DMS 273 treated with DMSO at 0.1 percent for 48 hours (cell line): ENCODE measurements at places on chromosomes 1 and 21.

GRCh38 chr1:29639156-29639736 is 402.9 kb downstream of the PTPRU start:
- no peak for DNase-seq

GRCh38 chr1:34681480-34682451 is 73.1 kb upstream of the GJB5 start:
- no peak for DNase-seq

- DNase-seq = no peak
These were observed 72.7 kb downstream of the UBE4B start for GRCh38 chr1:10105484-10105883.

DNA sequence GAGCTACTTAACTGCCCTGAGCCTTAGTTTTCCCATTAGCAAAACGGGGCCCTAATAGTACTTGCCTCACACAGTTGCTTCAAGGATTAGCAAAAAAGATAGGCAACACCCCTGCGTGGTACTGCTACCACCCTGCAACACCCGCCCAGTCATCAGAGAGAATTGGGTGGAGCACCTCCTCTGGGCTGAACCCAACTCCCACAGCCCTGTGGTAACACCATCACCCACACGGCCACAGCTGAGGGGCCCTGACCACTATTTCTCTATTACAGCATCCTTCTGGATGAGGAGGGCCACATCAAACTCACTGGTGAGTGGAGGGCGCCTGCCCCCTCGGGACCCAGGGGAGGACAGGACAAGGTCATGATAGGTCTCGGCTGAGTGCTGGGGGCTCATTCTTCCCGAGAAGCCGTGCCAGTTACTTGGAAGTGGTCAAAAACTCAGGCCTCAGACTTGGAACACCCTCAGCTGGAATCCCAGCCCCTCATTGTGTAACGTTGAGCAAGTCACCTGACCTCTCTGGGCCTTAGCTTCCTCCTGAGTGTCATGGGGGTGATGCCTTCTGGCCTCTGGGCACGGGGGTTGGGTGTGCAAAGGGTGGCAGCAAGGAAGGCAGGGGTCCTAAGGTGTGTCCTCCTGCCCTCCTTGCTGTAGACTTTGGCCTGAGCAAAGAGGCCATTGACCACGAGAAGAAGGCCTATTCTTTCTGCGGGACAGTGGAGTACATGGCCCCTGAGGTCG is 24.6 kb downstream of the RPS6KA1 start:
- DNase-seq = no peak

- no peak for DNase-seq
These were observed 24.5 kb upstream of the RGS1 start for GRCh38 chr1:192550922-192551534.

DNA sequence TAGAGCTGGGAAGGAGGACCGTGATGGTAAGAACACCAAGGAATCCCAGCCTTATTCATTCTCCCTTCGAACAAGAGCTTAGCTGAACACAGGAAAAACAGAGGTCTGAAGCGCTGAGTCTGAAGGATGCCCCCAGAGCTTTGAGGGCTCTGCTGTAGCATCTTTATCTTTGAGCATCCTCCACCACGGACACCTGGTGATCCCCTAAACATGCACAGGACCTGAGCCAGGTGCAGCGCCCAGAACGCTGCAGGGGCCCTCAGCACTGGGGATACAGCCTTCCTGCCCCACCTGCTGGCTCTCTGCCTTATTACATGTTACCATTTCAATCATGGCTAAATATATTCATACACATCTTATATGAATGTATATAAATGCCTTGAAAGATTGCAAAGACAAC is 7.7 kb upstream of the GPATCH4 start:
- DNase-seq = no peak

- DNase-seq = no peak
These were observed 22.0 kb downstream of the FYB2 start for GRCh38 chr1:56797065-56797685.

DNA sequence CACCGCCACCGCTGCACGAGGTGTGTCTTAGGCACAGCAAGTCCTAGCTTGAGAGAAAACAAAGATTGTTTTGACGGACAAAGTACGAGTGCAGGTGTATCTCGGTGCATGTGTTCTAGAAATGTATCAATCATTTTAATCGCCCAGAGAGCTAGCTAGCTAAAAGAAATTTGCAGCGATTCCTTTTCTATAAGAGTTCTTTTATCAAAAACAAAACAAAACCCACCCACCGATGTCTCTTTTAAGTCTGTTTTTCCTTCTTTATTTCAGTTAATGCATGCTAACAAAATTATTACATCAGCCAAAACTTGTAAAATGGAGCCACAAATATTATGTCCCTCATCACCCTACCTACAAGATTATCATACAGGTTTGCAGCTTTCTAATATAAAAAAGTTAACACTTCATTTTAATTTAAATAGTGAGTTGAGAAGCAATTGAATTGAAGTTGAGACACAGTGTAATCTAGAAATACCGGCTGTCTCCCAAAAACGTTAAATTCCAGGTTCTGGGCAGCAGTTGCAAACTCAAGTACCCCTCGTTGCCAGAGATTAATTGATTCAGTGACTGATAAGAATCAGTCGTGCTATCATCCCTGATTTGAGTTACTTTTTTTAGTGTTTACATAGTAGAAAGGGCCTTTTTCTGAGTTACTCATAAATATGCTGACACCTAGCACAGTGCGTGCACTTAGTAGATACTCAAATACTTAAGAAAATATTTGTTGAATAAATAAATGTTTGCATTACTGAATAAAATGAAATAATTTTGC is 1.5 kb upstream of the SYDE2 start:
- DNase-seq = no peak

GRCh38 chr1:180937624-180938225 is 25.0 kb downstream of the KIAA1614 start:
- DNase-seq = no peak

DNA sequence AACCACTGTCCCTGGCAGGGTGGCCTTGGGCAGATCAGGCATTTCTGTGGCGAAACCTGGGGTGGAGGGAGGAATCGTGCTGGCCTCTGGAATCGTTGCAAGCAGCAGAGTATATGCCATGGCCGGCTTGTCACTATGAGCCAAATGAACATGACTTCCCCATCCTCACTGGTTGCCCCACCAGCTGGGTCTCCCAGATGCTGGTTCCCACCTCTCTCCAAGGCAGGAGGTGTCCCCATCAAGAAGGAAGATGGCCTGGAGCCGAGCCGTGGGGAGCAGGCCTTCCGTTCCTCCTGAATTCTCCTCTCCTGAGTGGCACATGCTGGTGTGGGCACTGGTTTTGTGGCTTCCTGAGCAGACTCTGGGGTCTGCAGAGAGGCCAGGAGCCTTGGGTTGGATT is 60.2 kb upstream of the ACTRT2 start:
- DNase-seq = no peak

- no peak for DNase-seq
These were observed 19.6 kb downstream of the FH start for GRCh38 chr1:241499910-241500309.

GRCh38 chr1:97105531-97105930 is 383.9 kb downstream of the PTBP2 start:
- DNase-seq = peak; percentile 7

- DNase-seq = no peak
These were observed 52.1 kb upstream of the ERRFI1 start for GRCh38 chr1:8078176-8078671.

DNA sequence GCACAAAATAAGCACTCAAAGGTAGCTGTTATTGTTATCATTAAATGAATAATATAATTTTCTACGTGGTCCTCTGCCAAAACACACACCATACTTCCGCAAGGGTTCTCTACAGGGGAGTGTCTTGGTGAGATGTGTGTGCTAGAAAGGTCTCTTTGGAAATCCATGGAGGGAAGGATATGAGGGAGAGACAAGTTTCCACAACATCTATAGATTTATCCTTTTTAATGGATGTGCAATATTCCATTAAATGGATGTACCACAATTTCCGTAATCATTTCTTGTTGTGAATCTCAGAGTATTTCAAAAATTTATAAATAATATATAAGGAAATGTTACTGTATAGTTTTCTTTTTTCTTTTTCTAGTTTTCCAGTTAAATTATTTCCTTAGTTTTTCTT is 2.6 kb upstream of the TNFRSF8 start:
- DNase-seq = no peak

- no peak for DNase-seq
These were observed 21.7 kb upstream of the S100A2 start for GRCh38 chr1:153587314-153587713.

DNA sequence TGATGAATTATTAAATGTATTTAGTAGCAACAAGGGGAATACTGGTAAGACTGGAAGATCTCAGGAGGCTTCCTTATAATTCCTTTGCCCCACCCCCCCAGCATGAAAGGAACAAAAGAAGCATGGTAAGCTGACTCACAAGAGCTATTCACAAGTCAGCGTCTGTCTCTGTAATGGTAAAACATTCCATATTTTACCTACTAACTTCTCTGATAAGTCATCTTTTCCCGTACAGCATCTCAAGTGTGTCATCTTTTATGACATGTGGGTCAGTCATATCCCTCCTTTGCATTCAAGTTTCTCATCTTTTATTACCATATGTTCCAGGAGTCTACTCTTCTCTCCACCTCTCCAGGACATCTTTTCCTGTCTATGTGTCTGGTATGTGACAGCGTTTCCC is 241.3 kb downstream of the PLA2G4A start:
- DNase-seq = no peak

DNA sequence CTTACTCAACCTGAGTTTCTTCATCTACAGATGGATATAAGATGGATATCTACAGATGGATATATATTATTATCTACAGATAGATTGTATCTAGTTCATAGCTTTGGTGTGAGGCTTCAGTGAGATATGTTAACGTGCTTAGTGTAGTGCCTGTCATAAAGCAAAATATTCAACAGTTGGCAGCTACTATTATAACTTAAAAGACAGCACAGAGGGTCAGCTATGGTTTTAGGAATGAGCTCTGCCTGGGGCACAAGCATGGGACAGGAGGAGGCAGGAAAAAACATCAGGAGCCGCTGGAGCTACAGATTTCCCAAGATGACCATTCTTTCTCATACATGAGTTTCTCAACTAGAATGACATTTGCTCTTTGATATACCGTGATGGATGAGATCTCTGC is 1.3 kb upstream of the CYB5R1 start:
- DNase-seq = no peak

DNA sequence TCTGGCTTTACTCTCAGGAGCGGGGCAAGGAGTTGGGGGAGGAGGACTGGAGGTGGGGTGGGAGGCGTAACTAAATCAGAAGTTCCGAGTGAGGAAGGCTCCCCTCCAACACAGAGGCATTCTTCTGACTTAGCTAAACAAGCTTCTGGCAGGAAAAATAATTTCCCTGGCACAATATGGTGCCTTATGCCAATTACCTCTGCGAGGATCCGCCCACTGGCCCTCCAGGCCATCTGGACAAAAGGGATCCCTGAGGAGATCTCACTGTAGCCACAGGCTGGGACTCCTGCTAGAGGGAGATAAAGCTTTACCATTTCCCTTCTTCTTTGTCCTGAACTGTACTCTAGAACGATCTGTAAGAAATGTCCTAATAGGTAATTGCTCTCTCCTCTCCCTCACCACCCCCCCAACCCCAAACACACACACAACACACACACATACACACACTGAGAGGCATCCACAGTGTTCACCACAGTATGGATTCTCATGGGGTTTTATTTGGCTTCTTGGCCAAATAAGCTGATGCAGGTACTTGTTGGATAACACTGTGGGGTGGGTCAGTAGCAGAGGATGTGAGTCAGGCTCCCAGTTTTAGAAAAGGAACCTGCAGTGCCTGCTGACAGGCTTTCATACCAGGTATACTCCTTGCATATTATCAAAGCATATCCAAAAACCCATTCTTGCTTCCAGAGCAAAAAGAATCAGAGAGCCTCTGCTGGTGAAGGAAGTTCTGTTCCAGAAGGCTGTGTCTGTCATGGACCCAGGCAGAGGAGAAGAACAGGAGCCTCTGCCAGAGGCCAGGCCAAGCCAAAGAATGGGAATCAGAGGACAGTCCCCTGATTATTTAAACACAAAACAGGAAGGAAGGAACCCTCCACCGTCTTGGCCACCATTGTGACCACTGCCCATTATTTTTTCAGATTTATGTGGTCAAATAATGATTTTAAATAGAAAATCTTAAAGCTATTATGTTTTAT is 169.1 kb downstream of the C1orf21 start:
- peak; percentile 87 for DNase-seq

- DNase-seq = no peak
These were observed 88.2 kb downstream of the CAMTA1 start for GRCh38 chr1:6873298-6874015.

GRCh38 chr21:14403681-14404318 is 20.9 kb upstream of the HSPA13 start:
- DNase-seq = peak; percentile 1

DNA sequence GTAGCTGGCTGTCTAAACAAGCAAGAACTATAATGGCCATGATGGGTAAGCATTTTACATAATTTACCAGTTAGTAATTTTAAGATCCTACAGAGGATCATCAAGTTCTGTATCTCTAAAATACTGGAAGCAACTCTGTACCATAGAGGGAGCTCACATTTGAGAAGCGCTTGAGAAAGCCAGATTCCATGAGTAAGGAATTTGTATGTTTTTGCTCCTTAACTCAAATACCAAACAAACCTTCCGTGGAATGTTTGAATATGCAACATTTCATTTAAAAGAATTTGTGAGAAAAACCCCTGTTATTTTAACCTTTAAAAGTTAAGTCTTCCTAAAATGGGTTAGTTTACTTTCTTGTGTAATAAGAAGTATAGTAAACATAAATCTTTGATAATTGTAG is 2.0 kb downstream of the TSHB start:
- no peak for DNase-seq
